Naive thymus-derived CD8-positive, alpha-beta T cell (primary cell): ENCODE measurements at places on chromosomes 16 and 17. TPM values are rescaled to one million over a fixed set of nuclear protein-coding genes. Genes with fewer than 3 reads are reported as not detected.

PRPSAP1 gene
- 54.7 TPM for polyA plus RNA-seq

FSCN2 gene
- polyA plus RNA-seq = not detected

VKORC1 gene
- polyA plus RNA-seq = 98.2 TPM

MED1 gene
- polyA plus RNA-seq = 16.8 TPM

TP53TG3C gene
- not detected for polyA plus RNA-seq

SMPD3 gene
- polyA plus RNA-seq = 3.5 TPM

SLFN14 gene
- polyA plus RNA-seq = 0.06 TPM

KRT33A gene
- polyA plus RNA-seq = not detected

FBXW10 gene
- polyA plus RNA-seq = not detected

GRCh38 chr16:67419931-67420330, 3.7 kb upstream of the ZDHHC1 start:
- H3K36me3 ChIP-seq = no peaks in the 10 kb centered on the region
- DNase-seq = no peak
- no peak overlapping the region for H3K27ac ChIP-seq

GRCh38 chr17:57366177-57366557, 109.8 kb downstream of the MSI2 start:
- no peak overlapping the region for H3K27ac ChIP-seq
- H3K27me3 ChIP-seq = no peaks in the 10 kb centered on the region
- H3K36me3 ChIP-seq = peaks cover 6% of the 10 kb centered on the region
- no peak for DNase-seq
- peaks cover 46% of the 10 kb centered on the region for H3K4me1 ChIP-seq

DNA sequence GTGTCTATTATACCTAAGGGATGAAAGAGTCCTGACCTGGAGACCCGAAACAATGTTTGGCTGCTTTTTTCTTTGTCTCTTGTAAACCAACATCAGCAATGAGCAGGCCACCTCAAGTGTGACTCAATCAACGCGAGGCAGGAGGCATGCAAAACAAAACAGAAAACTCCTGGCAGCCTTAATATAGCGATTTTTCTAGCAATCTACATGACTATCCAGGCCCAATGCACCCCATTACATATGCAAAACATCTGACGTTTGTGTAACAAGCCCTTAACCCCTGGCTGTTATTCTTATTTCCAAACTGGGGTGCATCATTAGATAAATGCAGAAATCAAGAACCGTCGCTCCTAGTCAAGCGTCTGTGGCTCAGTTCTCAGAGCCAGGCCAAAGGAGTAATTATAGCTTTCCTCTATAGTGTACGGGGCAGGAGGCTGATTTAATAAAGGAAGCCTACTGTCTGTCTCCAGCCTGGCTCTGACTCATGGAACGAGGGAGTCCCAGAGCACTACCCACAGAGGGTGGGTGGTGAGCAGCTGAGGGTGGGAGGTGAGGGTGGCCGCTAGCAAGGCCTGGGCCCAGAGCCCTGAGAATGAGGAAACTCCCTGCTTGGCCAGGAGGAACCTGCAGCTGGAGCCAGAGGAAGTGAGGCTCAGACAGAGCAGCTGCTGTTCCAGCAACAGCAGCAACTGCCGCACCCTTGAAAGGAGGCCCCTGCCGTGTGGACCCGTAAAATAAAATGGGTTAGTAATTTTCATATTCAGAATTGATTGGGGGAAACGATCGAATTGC, 43.9 kb downstream of the CHD9 start:
- H3K36me3 ChIP-seq = no peaks in the 10 kb centered on the region
- H3K4me1 ChIP-seq = peaks cover 49% of the 10 kb centered on the region
- DNase-seq = no peak

DNA sequence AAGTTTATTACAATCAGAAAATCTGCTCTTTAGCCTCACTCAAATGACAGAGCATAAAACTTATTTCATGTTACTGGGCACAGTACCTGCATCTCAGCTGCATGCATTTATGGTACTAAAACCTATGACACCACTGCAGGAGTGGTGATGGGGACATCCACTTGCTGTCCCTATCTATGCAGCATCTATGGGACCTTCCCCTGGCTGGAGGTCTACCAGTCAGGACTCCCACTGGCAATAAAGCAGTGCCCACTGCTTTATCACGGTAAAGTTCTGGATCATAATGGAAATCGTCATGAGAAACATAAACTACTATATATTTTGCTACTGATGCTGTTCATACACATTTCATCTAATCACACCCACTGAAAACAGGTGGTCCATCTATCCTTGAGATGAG, 26.2 kb downstream of the NSMCE1 start:
- H3K27me3 ChIP-seq = no peaks in the 10 kb centered on the region
- peak overlapping the region; percentile 89 for H3K27ac ChIP-seq
- DNase-seq = no peak
- peaks cover 14% of the 10 kb centered on the region for H3K36me3 ChIP-seq
- H3K4me3 ChIP-seq = peak overlapping the region; percentile 77

DNA sequence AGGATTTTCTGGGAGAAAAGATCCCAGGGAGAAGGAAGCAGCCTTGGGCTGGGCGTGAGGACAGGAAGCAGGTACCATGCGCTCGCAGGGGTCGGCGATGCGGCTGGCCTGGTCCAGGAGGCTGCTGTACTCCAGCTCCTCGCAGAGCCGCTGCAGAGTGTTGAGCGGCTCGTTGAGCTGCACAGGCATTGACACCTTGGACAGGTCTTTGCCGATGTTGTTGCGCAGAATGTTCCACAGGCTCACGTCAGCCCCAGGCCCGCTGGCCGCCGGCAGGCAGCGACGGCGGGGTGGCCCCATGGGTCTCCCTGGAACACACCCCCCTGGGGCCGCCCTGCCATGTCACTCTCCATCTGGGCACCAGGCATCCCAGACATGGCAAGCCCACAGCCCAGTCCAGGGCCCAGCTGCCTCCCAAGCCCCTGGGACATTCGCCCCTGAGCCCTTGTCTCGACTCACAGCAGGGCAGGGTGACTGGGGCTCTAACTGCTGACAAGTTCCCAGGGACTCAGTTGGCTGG, 8.0 kb downstream of the OSBPL7 start:
- DNase-seq = no peak
- H3K4me1 ChIP-seq = peaks cover 5% of the 10 kb centered on the region
- H3K4me3 ChIP-seq = no peak overlapping the region
- H3K27ac ChIP-seq = no peak overlapping the region
- no peaks in the 10 kb centered on the region for H3K36me3 ChIP-seq

GRCh38 chr17:50546701-50547034, 306 bp upstream of the SPATA20 start:
- peaks cover 6% of the 10 kb centered on the region for H3K27me3 ChIP-seq
- peak overlapping the region; percentile 52 for H3K4me3 ChIP-seq
- H3K27ac ChIP-seq = no peak overlapping the region
- no peak for DNase-seq
- peaks cover 5% of the 10 kb centered on the region for H3K36me3 ChIP-seq

DNA sequence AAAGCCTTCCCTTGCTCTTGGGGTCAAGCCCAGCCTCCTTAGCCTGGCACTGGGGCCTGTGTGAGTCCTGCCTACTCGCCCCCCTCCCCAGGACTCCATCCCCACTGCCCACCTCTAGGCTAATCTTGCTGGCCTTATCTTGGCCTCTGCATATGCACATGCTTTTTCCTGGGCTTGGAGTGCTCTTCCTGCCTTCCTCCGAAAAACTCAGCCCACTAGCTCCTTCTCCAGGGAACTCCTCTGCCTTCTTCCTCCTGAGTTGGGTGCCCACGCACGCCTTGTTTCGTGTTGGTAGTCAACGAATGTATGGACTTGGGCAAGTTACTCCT, 16.5 kb downstream of the TBX2 start:
- no peak for DNase-seq
- peaks cover 12% of the 10 kb centered on the region for H3K27me3 ChIP-seq
- no peak overlapping the region for H3K27ac ChIP-seq
- no peak overlapping the region for H3K4me3 ChIP-seq

GRCh38 chr16:89749637-89750036, 28.3 kb downstream of the ZNF276 start:
- no peaks in the 10 kb centered on the region for H3K27me3 ChIP-seq
- H3K4me3 ChIP-seq = no peak overlapping the region
- DNase-seq = no peak
- H3K36me3 ChIP-seq = no peaks in the 10 kb centered on the region
- H3K4me1 ChIP-seq = peaks cover 19% of the 10 kb centered on the region

- no peak overlapping the region for H3K4me3 ChIP-seq
- no peak overlapping the region for H3K27ac ChIP-seq
- H3K27me3 ChIP-seq = peaks cover 3% of the 10 kb centered on the region
- no peaks in the 10 kb centered on the region for H3K36me3 ChIP-seq
- no peak for DNase-seq
- peaks cover 10% of the 10 kb centered on the region for H3K4me1 ChIP-seq
These were observed 512.4 kb downstream of the CDH13 start for GRCh38 chr16:83138976-83139690.

DNA sequence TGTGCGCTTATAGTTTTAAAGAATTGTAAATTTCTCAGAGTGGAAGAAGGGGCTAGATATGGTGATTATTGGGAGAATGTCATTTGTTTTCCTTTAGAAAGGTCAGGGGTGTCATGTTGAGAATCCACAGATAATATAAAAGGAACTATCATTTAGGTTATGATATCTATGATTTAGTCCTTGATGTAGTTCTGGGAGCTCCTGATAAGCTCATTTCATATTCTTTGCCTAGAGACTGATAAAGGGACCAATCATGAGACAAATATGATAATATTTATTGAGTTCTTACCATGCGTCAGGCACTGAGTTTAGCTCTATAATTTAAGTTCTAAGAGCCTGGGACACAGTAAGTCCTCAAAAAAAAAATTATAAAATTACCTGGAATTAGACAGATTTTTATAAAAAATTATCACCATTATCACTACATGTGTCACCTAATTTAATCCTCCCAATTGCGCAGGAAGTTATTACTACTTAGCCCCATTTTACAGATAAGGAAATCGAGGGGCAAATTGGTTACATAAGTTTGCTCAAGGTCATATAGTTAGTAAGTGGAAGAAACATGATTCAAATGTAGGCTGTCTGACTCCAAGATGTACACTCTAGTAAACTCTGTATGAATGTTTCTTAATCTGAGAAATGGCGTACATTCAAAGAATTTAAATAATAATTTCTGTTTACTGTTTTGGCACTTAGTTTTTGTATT, 2.5 kb downstream of the AATF start:
- peaks cover 66% of the 10 kb centered on the region for H3K36me3 ChIP-seq
- H3K4me1 ChIP-seq = peaks cover 39% of the 10 kb centered on the region
- peak overlapping the region; percentile 99 for H3K4me3 ChIP-seq
- H3K27ac ChIP-seq = no peak overlapping the region

DNA sequence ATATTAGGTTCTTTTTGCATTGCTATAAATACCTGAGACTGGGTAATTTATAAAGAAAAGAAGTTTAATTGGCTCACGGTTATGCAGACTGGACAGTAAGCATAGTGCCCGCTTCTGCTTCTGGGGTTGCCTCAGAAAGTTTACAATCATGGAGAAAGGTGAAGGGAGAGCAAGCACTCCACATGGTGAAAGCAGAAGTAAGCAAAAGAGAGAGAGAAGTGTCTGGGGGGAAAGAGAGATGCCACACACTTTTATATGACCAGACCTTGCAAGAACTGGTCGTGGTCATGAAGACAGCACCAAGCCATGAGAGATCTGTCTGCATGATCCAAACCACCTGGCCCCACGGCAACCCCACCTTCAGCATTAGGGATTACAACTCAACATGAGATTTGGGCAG, 45.4 kb downstream of the KCNJ16 start:
- peaks cover 2% of the 10 kb centered on the region for H3K27me3 ChIP-seq
- no peak overlapping the region for H3K4me3 ChIP-seq
- no peak overlapping the region for H3K27ac ChIP-seq
- H3K4me1 ChIP-seq = no peaks in the 10 kb centered on the region
- no peak for DNase-seq

GRCh38 chr17:29146369-29146972, 33.7 kb downstream of the MYO18A start:
- DNase-seq = no peak
- H3K4me1 ChIP-seq = peaks cover 28% of the 10 kb centered on the region
- H3K27ac ChIP-seq = no peak overlapping the region

DNA sequence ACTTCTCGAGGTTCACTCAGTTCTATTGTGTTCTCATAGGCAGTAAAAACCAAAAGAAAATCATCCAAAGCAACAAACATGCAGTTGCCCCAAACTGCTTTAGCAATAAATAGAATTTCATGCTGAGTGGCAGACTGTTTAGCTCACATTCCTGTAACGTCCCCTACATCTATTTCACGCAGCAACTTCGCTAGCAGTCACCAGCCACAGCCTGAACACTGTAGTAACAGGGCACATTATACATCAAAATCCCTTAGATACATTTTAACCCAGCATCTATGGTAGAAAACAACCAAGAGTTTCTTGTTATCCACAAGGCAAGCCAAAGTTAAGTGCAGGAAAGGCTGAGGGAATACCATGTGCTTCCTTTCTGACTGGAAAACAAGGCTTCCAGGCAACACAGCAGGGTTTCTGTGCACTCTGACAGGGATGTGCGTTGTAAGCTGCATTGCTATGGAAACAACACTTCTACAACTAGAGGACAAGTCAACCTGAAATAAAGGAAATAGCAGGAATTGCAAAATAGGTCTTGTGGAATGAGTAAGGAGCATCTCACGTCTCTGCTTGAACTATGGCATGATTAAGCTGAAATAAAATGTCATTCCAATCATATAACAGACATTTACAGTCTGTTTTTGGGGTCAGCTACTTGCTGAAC, 55.4 kb downstream of the CFDP1 start:
- peaks cover 46% of the 10 kb centered on the region for H3K4me1 ChIP-seq
- H3K4me3 ChIP-seq = no peak overlapping the region
- peaks cover 6% of the 10 kb centered on the region for H3K27me3 ChIP-seq
- DNase-seq = no peak
- peaks cover 10% of the 10 kb centered on the region for H3K36me3 ChIP-seq
